ENCODE measurements at places on chromosomes 2 and 18. TPM values are rescaled to one million over a fixed set of nuclear protein-coding genes. Genes with fewer than 3 reads are reported as not detected.

The NR4A2 gene
- 6.0 TPM for total RNA-seq

The ERMN gene
- total RNA-seq = 1.7 TPM

The IL37 gene
- total RNA-seq = not detected

The NMUR1 gene
- 0.69 TPM for total RNA-seq

The TMEM17 gene
- total RNA-seq = 1.2 TPM

The LTBP1 gene
- 81.0 TPM for total RNA-seq

The TMEM127 gene
- total RNA-seq = 52.1 TPM

The LYG2 gene
- not detected for total RNA-seq

The ATRAID gene
- 197 TPM for total RNA-seq

The CPLX4 gene
- not detected for total RNA-seq

The SCN7A gene
- 19.9 TPM for total RNA-seq

The ANKRD30BL gene
- total RNA-seq = not detected

The LOXHD1 gene
- total RNA-seq = 2.4 TPM

The CYB5A gene
- total RNA-seq = 547 TPM

The SCN3A gene
- total RNA-seq = 2.5 TPM

The ANKRD12 gene
- total RNA-seq = 46.1 TPM

The GYPC gene
- total RNA-seq = 220 TPM

The KCNK3 gene
- 7.7 TPM for total RNA-seq

The ACVR1C gene
- total RNA-seq = 12.5 TPM

The GPR155 gene
- total RNA-seq = 7.8 TPM

The NPHP1 gene
- total RNA-seq = 3.3 TPM

The ACMSD gene
- not detected for total RNA-seq

The ME2 gene
- total RNA-seq = 35.7 TPM

The MZT2B gene
- total RNA-seq = 52.8 TPM

The FIGN gene
- total RNA-seq = 13.1 TPM

The CXCR1 gene
- total RNA-seq = 0.36 TPM

Data from omental fat pad (tissue), 4 donors.